ENCODE measurements at places on chromosomes 1 and 21. TPM values are rescaled to one million over a fixed set of nuclear protein-coding genes. Genes with fewer than 3 reads are reported as not detected.

GRCh38 chr1:244318512-244318911, 133.2 kb downstream of the ADSS2 start:
- no peak for DNase-seq

DNA sequence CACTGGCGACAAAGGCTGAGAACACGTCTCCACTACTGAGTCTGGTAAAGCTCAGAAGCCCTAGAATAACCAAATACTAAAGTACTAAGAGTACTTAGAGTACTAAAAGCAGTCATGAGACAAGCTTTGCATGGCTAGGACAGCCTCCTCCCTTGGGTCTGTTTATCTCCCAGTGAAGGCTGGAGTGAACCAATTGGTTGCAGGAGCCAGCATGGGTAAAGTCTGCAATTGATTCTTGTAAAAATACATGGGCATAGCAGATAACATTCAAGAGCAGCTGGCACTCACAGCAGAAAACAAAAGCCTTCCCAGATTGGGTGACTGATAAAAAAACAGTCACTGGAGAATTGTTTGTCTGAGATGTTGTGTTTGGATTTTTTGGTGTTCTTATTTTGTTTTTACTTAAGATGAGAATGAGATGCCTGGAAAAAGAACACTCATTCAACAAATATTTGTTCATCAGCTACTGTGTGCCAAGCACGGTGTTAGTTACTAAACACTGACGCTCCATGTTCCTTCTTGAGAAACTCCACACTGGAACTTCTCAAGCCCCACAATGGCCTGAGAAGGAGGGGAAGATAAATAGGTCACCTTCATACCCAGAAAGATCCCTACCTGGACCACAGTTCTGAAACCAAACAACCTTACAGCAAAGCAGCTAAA, 3.7 kb downstream of the IRF6 start:
- DNase-seq: no peak

- no peak for DNase-seq
Measured at GRCh38 chr1:42935971-42936308, 22.7 kb downstream of the SLC2A1 start.

- no peak for DNase-seq
Measured at GRCh38 chr1:3018051-3018471, 3.2 kb upstream of the ACTRT2 start.

GRCh38 chr1:226403201-226404034, 4.5 kb downstream of the PARP1 start:
- DNase-seq: no peak

ELF3 gene
- total RNA-seq: 0.73 TPM

STUM gene
- total RNA-seq: not detected

FAM76A gene
- total RNA-seq: 22.9 TPM

BSND gene
- total RNA-seq: 0.05 TPM

MAP10 gene
- 3.2 TPM for total RNA-seq
